ENCODE measurements at places on chromosomes 3 and 15.

- DNase-seq = no peak
Measured at GRCh38 chr3:149151843-149152242, 22.4 kb downstream of the HPS3 start.

DNA sequence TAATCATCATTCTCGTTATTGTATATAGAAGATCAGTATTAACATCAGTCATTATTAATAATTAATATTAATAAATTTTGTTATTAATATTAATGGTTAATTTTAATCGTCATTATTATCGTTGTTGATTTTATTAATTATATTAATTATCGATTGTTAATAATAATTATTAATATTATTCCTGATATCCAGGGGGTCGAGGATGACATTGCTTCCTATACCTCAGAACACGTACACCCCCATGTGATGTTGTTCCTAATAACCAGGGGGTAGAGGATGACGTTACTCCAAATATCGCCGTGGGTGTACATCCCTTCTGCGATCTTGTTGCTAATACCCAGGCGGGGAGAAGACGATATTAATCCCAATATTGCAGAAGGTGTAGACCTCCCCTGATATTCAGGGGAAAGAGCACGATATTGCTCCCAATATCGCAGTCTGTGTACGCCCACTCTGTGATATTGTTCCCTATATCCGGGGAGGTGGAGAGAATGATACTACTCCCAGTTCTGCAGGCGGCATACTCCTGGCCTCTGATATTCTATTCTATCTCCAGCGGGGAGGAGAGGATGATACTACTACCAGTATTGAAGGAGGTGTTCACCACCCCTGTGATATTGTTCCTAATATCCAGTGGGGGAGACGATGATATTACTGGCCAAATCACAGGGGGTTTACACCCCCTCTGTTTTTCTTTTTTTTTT lies 22.3 kb upstream of the BMF start:
- DNase-seq = no peak

- no peak for DNase-seq
Measured at GRCh38 chr15:39538936-39539335, 41.9 kb upstream of the THBS1 start.

GRCh38 chr3:17342119-17342518 lies 400.3 kb downstream of the TBC1D5 start:
- no peak for DNase-seq

GRCh38 chr15:100334905-100335304 lies 6.9 kb downstream of the ADAMTS17 start:
- DNase-seq = no peak

DNA sequence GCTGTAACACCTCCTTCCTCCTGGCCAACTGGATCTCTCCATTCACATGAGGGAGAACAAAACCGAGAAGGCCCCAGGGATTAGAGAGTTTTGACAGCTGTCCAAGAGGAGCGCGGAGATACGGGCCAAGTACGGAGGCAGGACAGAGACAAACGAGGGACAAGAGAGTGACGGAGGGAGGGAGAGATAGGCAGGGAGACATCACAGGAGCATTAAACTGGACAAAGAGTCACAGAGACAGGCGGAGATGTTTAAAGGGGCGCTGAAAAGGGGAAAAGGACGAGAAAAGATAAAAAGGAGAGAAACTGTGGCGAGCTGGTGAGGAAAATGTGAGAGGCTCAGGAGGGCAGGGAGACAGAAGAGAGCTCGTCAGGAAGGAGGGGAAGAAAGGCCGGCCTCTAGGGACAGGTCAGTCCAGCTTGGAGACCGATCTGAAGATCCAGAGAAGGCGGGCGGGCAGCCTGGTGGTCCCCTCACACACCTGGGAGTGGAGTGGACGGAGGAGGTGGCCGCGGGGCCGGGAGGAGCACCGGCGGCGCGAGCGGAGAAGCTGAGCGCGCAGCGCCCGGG lies 40.5 kb upstream of the ROPN1 start:
- DNase-seq = no peak

DNA sequence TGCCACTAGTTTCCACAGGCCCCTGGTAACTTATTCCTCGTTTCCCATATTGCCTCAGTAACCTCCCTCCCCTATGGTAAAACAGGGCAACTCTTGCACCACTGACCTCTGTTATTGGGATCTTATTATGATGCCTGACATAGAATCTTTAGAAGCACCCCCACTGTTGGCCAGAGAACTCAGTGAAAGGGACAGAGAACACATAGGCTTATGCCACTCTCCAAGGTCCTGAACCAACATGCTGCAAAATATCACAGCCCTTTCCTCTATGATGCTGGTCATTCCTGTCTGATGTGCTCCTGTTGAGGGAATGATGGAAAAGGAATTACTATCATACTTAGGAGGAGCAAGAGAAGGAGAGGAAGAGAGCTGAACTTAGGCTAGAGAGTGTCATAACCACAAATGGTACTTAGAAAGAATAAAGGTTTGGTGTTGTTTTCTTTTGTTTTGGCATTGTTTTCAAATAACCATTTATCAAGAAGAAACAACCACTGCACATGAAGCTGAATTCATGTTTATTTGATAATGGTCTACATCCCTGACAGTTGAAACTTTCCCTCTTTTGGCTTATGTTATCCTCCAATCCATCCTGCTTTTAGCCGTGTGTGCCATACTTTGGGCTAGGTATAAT lies 330.2 kb downstream of the EPHB1 start:
- no peak for DNase-seq

GRCh38 chr3:194148383-194148782 lies 12.4 kb downstream of the HES1 start:
- no peak for DNase-seq

DNA sequence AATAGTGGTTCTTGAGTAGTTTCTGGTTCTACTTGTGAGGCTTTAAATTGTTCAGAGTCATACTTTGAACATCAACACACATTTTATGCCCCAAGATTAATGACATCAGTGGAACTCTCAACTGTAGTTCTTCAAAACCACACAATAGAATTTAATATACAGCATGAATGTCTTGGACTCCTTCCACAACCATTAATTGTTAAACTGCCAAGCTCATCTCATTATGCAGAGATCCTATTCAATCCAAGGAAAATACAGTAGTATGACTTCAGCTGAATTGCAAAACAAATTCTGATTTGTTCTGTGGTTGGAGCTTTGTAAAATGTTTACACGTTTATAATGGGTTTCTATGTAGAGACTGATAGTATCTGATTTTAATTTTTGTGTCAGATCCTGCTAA lies 199.2 kb upstream of the SLC2A2 start:
- no peak for DNase-seq

DNA sequence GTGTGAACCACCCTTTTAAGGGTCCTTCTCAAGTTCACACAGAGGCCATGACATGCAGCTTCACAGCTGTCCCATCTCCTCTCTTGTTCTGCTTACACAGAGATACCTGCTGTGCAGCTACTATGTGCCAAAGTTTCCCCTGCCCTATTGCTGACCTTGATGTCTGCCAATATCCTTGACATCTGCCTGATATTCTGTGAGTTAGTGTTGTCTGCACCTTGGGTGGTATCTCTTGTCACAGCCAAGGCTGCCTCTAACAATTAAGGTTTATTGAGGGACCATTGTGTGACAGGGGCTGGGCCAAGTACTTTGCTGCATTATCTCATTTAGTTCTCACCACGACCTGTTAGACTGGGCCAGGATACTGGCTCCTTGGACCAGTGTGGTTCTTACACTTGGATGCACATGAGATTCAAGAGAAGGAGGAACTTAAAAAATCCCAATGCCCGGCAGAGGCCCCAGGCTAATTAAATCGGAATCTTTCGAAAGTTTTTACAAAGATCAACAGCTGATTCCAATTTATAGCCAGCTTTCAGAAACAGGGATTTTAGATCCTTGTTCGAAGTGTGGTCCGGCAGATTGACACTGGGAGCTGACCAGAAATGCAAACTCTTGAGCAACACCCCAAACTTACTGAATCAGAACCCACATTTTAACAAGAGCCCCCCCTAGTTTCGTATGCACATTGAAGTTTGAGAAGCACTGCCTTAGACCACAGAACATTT lies 178.6 kb downstream of the SATB1 start:
- DNase-seq = no peak

GRCh38 chr15:41695750-41696436 lies 35.7 kb downstream of the MGA start:
- DNase-seq = peak; percentile 9

DNA sequence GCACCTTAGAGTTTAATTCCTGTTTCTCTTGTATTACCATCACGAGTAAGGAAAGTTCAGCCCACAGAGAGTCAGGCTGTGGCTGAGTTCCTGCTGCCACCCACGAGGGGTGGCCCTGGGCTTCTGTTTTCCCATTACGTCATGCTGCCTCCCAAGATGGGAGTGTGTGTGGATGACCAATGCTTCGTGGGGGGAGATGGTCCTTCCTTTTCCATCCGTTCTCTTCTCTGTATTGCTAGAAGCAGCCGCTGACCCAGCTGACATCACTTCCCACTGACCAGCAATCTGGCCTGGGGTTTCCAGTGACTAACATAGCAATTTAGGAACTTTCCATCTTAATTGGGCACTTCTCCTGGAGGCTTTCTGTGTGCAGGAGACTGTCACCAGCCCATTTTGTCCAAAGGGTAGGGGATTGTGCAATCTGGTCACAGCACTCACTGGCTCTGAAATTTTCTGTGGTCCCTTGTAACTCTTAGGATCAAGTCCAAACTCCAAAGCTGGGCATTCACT lies 9.3 kb downstream of the IRAK2 start:
- DNase-seq = no peak

DNA sequence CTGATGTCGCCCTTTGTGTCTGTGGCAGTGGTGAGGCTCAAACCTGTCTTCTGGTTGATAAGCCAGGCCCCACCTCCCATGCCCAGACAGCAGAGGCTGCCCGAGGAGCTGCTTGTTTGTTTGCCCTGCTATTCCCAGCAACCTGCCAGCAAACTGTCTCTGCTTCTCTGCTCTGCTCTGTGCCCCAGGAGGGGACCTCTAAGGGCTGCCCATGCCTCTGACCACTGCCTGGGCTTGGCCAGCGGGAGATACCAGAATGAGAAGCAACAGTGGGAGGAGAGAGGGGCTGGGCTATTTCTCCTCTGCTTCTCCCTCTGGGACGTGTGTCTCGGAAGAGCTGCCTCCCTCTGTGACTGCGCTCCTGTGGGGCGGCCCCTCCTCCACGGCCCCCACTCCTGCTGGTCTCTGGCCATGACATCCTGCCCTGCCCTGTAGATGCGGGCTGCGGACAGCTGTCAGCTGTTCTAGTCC lies 213.1 kb downstream of the RPLP1 start:
- no peak for DNase-seq

GRCh38 chr15:53197426-53197839 lies 407.3 kb upstream of the ONECUT1 start:
- peak; percentile 1 for DNase-seq

DNA sequence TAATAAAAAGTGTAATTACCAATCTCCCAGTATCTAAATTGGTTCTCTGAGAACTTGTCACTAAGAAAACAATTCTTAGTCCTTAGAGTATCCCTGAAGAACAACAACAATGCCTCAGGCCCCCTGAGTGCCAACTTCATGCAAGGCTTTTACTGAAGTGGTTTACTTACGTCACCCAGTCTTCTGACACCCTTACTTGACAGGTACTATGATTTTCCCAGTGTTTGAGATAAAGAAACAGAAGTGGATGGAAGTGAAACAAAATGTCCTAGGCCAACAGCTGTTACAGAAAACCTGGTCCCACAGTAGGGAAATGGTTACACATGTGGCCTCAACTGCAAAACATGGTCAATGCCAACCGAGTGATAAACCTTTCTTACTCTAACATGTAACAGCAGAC lies 331.1 kb downstream of the FOXP1 start:
- no peak for DNase-seq

GRCh38 chr3:46491089-46492070 lies 6.4 kb upstream of the RTP3 start:
- no peak for DNase-seq

DNA sequence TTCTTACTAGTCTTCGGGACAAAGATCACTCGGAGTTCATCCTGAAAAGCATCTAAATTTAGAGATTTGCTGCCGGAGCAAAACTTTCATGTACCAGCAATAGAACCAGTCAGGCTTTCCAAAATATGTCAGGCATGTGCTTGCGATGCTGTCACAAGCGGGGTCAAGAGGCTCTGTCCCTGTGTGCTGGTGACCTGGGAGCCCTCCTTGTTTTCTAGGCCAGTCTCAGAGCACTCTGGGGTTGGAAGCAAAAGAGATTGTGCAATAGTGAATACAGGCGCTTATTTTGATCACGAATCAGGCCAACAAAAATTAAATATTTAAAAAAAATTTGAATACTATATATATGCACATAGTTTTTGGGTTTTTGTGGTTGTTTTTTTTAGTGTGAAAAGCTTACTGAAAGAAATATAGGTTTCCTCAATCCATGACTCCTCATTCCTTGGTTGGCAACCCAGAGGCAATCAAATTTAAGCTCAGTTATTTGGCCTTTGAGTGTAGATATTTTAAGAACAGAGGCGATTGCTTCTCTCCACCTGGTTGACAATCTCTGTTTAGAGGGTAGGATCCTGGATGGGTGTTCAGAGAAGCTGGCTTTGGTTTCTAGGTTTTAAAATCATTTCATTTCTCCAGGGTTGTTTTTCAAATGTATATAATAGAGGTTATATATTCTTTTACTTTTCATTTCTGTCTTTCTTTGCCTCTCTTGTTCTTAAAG lies 8.4 kb upstream of the KLHL24 start:
- no peak for DNase-seq

DNA sequence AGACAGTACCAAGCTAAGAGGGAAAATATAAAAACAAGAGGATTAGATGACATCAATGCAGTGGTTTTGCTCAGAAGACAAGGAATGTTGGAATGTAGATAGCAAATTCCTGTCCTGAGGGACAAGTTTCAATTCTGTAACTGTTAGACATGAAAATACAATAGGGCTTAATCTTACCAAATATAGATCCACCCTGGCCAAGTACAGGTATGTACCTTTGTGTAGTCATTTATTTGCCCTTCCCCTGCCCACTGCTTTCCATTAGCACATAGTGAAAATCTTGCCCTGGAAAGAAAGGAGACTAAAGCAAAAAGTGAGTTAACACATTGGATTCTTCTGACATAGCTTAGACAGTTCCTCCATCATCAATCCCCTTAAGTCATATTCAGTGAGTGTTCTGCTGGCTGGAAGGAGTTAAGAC lies 389.0 kb upstream of the THBS1 start:
- no peak for DNase-seq

- no peak for DNase-seq
Measured at GRCh38 chr3:52463416-52463815, 8.0 kb downstream of the NISCH start.

- DNase-seq = no peak
Measured at GRCh38 chr15:66753687-66754377, 51.8 kb downstream of the SMAD6 start.

GRCh38 chr15:35167675-35168074 lies 82.6 kb upstream of the NANOGP8 start:
- DNase-seq = no peak

DNA sequence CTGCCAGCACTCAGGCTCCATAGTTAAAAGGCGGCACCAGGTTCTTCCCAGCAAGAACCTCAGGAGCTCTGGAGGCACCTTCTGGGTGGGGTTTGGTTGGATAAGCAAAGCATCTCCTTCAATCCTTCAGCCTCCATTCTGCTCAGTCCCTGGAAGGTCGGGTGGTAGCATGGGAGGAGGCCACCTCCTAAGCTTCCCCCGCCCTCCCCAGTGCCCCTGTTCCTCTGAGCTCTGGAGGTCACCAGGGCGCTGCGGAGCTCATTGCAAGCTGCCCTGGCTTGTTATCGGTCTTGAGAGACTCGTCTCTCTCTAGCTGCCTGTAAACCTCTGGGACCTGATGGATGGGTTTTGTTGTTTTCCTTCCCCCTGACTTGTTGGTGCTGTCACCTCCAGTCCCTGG lies 124.8 kb downstream of the RPLP1 start:
- no peak for DNase-seq

GRCh38 chr3:192024751-192025150 lies 563.8 kb downstream of the PYDC2 start:
- DNase-seq = no peak

Data from stimulated activated CD4-positive, alpha-beta T cell treated with anti-CD3 and anti-CD28 coated beads, TNF-alpha, amount 100 ng/mL, for 1 hour (primary cell).